ENCODE measurements at places on chromosomes 16 and 17. TPM values are rescaled to one million over a fixed set of nuclear protein-coding genes. Genes with fewer than 3 reads are reported as not detected.

- no peaks in the 10 kb centered on the region for H3K36me3 ChIP-seq
- DNase-seq = no peak
- H3K4me1 ChIP-seq = peaks cover 9% of the 10 kb centered on the region
- peak overlapping the region; percentile 1 for H3K27ac ChIP-seq
- H3K4me3 ChIP-seq = peak overlapping the region; percentile 44
Observed at GRCh38 chr16:75556431-75556950, 439 bp upstream of the TMEM231 start.

DNA sequence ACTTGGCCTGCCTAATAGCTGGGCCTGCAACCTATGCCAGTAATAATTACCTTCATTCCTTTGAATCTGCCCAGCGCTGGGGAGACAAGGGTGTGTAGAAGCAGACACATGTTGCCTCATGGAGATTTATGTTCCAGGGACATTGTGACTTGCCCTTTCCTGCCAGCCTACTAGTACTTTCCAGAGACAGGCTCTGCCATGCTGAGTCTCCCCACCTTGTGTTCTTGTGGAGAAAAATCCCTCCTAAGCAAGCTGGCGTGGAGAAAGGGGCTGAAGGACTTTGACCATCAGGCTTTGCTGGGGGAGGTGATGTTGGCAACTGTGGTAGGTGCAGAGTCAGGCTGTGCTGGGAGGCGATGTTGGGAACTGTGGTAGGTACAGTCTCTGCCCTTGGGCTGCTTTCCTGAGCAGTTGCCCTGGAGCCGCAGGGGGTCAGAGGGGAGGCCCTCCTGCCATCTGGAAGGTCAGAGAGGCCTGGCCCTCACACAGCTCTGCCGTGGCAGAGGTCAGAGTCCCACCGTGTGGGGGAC, 4.0 kb downstream of the KSR1 start:
- H3K36me3 ChIP-seq = no peaks in the 10 kb centered on the region
- H3K27ac ChIP-seq = no peak overlapping the region
- H3K4me3 ChIP-seq = no peak overlapping the region
- no peak for DNase-seq
- H3K4me1 ChIP-seq = peaks cover 7% of the 10 kb centered on the region
- H3K27me3 ChIP-seq = peaks cover 3% of the 10 kb centered on the region

DNA sequence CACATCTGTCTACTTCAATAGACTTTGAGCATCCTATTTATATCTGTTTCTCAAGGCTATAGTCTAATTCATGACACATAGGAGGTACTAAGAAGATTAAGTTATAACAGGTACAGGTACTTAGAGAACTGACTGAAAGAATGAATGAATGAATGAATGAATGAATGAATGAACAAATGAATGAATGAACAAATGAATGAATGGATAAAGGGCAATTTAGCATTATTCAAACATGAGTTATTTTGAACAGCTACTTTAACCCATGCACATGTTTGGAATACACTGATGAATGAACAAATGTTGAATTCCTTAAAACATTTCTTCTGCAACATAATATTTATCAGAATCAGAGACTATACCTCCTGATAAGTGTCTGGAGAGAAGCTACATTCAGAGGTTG, 1165.6 kb upstream of the CDH8 start:
- DNase-seq = no peak
- no peak overlapping the region for H3K4me3 ChIP-seq
- H3K27me3 ChIP-seq = no peaks in the 10 kb centered on the region
- no peak overlapping the region for H3K27ac ChIP-seq
- no peaks in the 10 kb centered on the region for H3K36me3 ChIP-seq
- H3K4me1 ChIP-seq = no peaks in the 10 kb centered on the region

The PLEKHH3 gene
- total RNA-seq = 8.2 TPM

The ANKRD40CL gene
- not detected for total RNA-seq

GRCh38 chr16:12398683-12399047, 405.0 kb downstream of the CPPED1 start:
- H3K4me3 ChIP-seq = no peak overlapping the region
- no peaks in the 10 kb centered on the region for H3K27me3 ChIP-seq
- H3K27ac ChIP-seq = no peak overlapping the region
- H3K4me1 ChIP-seq = no peaks in the 10 kb centered on the region

GRCh38 chr17:48174833-48175523, 67.4 kb downstream of the SNX11 start:
- no peak for DNase-seq
- H3K27me3 ChIP-seq = no peaks in the 10 kb centered on the region
- H3K4me3 ChIP-seq = no peak overlapping the region
- H3K4me1 ChIP-seq = no peaks in the 10 kb centered on the region
- H3K27ac ChIP-seq = no peak overlapping the region

GRCh38 chr16:26599785-26600104, 467.0 kb upstream of the C16orf82 start:
- no peak overlapping the region for H3K4me3 ChIP-seq
- DNase-seq = no peak
- H3K36me3 ChIP-seq = no peaks in the 10 kb centered on the region
- H3K4me1 ChIP-seq = no peaks in the 10 kb centered on the region
- H3K27me3 ChIP-seq = no peaks in the 10 kb centered on the region

DNA sequence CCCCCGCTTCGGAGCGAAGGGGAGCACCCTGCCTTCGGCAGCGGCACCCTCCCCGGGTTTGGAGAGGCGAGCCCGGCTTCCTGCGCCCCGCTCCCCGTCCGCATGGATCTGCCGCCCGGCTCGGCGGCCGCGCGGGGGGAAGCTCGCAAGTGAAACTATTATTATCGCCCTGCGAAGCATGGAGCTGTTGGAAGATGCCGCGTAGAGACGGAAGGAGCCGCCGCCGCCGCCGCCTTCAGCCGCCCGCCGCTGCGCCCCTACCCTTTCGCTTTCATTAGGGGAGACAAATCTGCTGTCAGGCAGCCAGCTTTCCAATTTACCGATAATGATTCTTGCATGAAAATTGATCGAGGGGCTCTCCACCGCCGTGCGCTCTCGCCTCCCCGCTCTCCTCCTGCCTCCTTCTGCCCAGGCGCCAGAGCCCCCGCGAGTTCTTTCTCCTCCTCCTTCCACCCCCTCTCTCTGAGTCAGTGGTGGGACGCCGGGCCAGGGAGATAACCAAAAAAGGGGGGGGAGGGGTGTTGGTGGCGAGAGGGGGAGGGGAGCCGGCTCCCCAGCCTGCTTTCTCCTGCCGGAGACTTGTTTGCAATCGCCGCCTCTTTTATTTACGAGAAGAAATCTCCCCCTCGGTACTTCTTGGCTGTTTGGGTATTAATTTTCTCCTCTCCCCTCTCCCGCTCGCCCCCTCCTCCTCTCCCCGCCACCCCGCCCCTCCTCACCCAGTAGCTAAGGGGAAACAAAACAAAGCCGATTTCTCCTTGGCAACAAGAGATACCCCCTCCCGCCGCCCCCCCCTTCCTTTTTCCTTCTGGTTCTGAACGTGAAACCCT, 58.0 kb upstream of the GSE1 start:
- H3K36me3 ChIP-seq = peaks cover 16% of the 10 kb centered on the region
- H3K27me3 ChIP-seq = no peaks in the 10 kb centered on the region
- H3K4me3 ChIP-seq = peak overlapping the region; percentile 68
- peak overlapping the region; percentile 87 for H3K27ac ChIP-seq

DNA sequence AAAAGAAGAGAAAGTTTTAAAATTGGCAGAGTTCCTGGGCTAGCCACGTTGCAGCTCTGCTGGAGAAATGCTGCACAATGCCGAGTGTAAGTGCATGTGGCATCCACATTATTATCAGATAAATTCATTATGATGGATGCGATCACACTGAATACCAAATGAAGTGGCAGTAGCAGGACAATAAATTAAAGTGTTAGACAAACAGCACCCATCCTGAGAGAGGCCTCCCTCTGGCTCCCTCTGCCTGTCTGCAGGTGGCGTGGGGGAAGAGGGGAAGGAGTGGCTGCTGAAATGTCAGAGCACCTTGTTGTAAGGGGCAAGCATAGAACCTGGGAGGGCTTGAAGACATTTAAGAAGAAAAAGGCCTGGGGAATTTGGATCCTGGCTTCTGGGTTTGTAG, 324.1 kb downstream of the HAPSTR1 start:
- no peak for DNase-seq
- no peak overlapping the region for H3K27ac ChIP-seq
- no peaks in the 10 kb centered on the region for H3K36me3 ChIP-seq
- no peaks in the 10 kb centered on the region for H3K27me3 ChIP-seq
- no peak overlapping the region for H3K4me3 ChIP-seq
- no peaks in the 10 kb centered on the region for H3K4me1 ChIP-seq

- no peaks in the 10 kb centered on the region for H3K36me3 ChIP-seq
- H3K4me1 ChIP-seq = no peaks in the 10 kb centered on the region
- no peak overlapping the region for H3K4me3 ChIP-seq
- peaks cover under 1% of the 10 kb centered on the region for H3K27me3 ChIP-seq
Observed at GRCh38 chr16:85353839-85354685, 241.8 kb upstream of the CIBAR2 start.

GRCh38 chr17:79400989-79401703, 209.7 kb downstream of the RBFOX3 start:
- peak; percentile 36 for DNase-seq
- H3K27me3 ChIP-seq = peaks cover 59% of the 10 kb centered on the region
- H3K27ac ChIP-seq = no peak overlapping the region
- H3K36me3 ChIP-seq = no peaks in the 10 kb centered on the region

DNA sequence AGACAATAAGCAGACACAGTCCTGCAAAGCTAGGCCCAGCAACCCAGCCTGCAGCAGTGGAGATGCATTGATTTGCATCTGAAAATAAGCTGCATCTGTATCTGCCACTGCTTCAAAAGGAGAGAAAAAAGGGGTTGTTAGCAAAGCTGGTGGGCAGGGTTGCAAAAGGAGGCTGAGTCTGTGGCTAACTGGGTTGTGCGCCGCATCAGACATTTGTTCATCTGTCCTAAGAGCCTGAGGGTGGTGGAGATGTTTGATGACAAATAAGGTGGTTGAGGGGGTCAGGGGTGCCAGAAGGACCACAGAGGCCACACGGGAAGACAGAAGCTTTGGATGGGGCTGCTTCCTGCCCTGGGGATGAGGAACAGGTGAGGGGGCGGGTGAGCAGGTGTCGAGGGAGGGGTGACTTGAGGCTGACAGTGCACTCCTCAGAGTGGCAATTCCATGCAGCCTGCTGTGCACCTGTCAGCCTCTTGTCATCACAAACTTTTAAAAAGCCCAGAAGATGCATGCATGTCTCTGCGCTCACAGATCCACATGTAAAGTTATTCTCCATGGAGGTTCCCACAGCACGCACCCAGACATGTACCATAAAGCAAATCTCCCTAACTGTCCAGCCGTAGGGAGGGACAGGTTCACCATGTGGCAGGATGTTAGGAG, 35.4 kb downstream of the WSB1 start:
- no peaks in the 10 kb centered on the region for H3K27me3 ChIP-seq
- no peaks in the 10 kb centered on the region for H3K36me3 ChIP-seq
- no peak overlapping the region for H3K27ac ChIP-seq
- peaks cover 14% of the 10 kb centered on the region for H3K4me1 ChIP-seq
- no peak for DNase-seq

Data from thymus (tissue), 14 donors.